ENCODE measurements at places on chromosomes 3 and 15. TPM values are rescaled to one million over a fixed set of nuclear protein-coding genes. Genes with fewer than 3 reads are reported as not detected.
A peak's percentile ranks its signal among the peaks of the same experiment; 100 is the strongest.

DNA sequence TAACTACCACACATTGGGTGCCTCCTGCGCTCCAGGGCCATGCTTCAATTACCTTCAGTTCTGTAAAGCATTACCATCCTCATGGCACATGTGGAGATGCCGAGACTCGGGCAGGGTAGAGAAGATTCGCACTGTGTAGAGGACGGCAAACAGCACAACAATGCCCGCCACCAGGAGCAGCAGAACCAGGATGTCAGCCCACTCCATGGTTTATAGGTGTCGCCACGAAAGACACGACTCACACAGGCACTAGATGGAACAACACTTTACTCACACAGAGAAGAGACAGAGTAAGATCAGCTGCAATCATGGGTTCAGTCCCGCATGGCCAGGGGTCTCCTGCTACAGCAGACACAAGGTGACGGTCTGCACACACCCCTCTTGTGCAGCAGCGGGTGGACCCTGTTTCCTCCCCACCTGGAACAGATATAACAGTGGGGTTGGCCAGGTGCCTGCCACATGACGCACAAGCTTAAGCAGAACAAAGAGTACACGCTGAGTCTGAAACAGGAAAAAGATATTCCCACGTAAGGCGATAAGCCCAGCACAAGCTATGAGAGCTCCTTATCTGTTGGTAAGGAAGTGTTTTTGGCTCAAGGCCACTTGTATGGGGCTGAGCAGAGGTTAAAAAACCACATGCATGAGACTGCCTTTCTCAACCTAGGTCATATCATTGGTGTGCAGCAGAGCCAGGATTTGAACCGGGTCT lies 2.5 kb upstream of the TBC1D21 start:
- no peaks in the 10 kb centered on the region for H3K36me3 ChIP-seq
- H3K27ac ChIP-seq = no peak overlapping the region
- H3K4me1 ChIP-seq = no peaks in the 10 kb centered on the region

IQCF5 gene
- not detected for total RNA-seq

- no peaks in the 10 kb centered on the region for H3K27me3 ChIP-seq
- H3K36me3 ChIP-seq = no peaks in the 10 kb centered on the region
- DNase-seq = no peak
- no peaks in the 10 kb centered on the region for H3K4me1 ChIP-seq
- no peak overlapping the region for H3K4me3 ChIP-seq
Measured at GRCh38 chr3:135989242-135989641, 23.7 kb downstream of the PPP2R3A start.

DNA sequence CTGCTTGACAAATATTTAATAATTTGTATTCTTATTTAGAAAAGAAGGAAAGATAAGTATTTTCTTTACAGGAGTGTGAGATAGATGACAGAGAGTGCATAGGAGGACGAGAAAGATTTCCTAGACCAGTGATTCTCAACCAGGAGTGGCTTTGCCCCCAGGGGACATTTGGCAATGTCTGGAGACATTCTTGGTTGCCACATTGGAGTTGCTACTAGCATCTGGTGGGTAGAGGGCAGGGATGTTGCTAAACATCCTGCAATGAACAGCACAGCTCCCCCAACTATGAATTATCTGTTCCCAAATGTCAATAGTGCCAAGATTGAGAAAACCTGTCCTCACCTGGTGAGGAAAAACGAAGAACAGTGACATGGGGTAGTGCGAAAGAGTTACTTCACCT lies 30.8 kb upstream of the MINAR1 start:
- DNase-seq = no peak
- no peak overlapping the region for H3K4me3 ChIP-seq
- H3K4me1 ChIP-seq = no peaks in the 10 kb centered on the region
- no peak overlapping the region for H3K27ac ChIP-seq
- no peaks in the 10 kb centered on the region for H3K27me3 ChIP-seq

DNA sequence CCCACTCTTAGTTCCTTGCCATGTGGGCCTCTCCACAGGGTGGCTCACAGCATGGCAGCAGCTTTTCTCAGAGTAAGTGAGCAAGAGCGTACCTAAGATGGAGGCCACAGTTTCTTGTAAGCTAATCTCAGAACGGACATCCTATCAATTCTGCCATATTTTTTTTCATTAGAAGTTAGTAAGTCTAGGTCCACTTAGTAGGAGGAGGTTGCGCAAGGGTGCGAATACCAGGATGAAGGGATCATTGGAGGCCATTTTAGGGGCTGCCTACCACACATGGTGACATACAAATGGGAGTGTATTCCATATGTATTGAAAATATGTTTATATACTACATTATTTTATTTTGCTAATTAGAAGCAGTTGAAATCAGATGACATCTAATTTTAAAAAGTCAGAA lies 31.5 kb downstream of the NR1D2 start:
- H3K36me3 ChIP-seq = peaks cover 6% of the 10 kb centered on the region
- H3K4me1 ChIP-seq = peaks cover 5% of the 10 kb centered on the region
- no peaks in the 10 kb centered on the region for H3K27me3 ChIP-seq
- no peak overlapping the region for H3K27ac ChIP-seq

GRCh38 chr3:66041828-66042227 lies 3.1 kb upstream of the MAGI1 start:
- H3K4me1 ChIP-seq = peaks cover 4% of the 10 kb centered on the region
- H3K27ac ChIP-seq = no peak overlapping the region
- H3K27me3 ChIP-seq = no peaks in the 10 kb centered on the region
- H3K4me3 ChIP-seq = no peak overlapping the region
- H3K36me3 ChIP-seq = no peaks in the 10 kb centered on the region

NSMCE3 gene
- total RNA-seq = 6.1 TPM

DNA sequence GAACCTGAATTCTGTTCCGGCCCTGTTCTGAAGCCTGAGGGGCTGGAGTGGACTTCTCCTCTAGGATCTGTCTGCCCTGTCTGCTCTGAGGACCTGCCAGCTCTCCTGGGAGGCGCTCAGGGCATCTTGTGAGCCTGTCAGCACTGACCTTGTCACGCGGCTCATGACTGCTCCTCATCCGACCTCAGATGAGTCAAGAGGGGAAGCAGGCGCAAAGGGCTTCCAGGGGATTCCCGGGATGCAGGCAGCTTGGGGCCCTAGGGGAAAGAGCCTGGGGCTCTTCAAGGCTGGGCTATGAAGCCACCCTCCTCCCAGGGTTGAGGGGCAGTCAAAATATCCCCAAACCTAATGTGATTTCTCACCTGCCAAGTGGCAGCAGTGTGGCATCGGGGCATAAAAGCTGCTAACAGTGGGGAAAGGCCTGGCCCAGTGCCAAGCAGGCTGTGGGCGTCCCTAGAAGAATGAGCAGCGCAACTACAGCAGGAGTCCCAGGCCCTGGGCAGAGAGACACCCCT lies 27.6 kb upstream of the ANKDD1A start:
- peak; percentile 90 for DNase-seq
- H3K36me3 ChIP-seq = no peaks in the 10 kb centered on the region
- H3K27me3 ChIP-seq = no peaks in the 10 kb centered on the region
- H3K27ac ChIP-seq = peak overlapping the region; percentile 70
- H3K4me3 ChIP-seq = no peak overlapping the region
- H3K4me1 ChIP-seq = peaks cover 14% of the 10 kb centered on the region

RTP1 gene
- total RNA-seq = not detected

ZKSCAN7 gene
- total RNA-seq = 2.9 TPM
